ENCODE measurements at places on chromosomes 5 and 9.

DNA sequence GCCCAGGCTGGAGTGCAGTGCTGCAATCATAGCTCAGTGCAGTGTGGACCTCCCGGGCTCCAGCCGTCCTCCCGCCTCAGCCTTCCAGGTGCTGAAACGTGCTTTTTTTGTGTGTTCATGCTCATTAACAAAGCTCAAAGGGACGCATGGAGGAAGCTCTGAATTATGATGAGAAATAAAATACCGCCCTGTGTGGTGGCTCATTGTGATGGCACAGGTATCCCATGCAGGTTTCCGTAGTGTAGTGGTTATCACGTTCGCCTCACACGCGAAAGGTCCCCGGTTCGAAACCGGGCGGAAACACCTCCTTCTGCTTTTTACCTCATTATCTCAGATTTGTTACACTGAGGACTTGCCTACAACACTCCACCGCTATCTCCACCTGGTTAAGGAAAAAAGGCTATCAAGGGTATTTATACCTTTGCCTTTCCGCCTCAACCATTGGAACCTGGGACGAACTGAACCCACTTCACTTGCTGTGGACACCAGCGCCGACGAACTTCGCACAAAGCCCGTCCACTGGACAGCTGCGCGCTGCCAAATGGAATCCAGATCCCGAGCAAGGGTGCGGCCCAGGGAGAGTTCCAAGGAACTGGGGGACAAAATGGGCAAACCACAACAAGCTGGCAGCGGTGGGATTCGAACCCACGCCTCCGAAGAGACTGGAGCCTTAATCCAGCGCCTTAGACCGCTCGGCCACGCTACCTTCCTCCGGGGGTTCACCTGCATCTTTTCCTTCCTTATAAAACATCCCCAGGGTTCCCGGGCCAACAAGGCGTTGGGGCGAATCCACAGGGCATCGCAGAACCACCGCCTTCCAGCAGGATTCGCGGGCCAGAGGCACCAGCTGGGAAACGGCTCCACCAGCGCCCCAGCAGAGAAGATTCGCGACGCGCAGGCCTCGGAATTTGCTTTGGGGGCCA is 26.3 kb downstream of the OR2V2 start:
- DNase-seq = no peak

DNA sequence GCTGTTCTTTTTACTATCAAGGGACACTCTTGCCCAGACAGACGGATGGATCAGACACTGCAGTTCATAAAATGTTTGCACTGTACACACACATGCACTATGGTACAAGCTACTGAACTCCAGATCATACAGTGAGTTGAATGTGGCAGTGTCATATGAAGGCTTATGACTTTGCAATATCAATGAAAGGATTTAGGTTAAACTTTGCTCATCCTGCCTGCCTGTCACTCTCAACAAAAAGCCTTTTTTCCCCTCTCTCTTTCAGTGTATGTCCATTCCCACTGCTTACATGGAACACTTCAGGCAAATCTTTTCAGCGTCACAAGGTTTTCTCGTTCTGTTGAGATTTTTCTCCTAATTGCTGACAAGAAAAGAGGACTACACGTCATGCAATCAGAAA is 97.4 kb downstream of the BNC2 start:
- DNase-seq = no peak

DNA sequence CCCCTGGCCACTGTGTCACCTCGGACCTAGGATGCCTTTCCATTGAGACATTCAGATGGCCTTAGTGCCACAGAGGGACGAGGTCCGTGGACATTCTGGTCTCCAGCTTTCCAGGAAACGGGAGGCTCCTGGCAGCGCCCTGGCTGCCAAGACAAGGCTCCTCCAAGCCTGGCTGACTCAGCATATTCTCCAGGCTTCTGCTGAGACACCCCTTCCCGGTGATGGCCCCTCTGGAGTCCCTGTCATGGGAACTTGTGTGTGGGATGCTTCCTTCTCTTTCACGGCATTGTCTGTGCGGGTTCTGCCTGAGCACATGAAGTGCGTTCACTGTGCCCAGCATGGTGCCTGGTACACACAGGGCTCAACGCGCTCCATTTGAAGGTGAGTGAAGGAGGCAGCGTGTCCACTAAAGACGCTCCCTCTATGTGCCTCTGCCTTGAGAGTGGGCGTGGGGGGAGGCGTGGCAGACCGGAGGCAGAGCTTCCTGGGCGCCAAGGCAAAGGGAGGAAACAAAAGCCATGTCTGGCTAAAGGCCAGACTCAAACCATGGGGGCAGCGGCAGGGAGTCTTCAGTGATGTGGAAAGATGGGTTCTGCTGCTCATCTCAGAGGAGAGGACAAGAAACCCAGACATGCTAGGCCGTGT is 46.4 kb upstream of the PRRC2B start:
- no peak for DNase-seq

GRCh38 chr9:26399556-26399955 is 493.0 kb downstream of the CAAP1 start:
- DNase-seq = no peak

DNA sequence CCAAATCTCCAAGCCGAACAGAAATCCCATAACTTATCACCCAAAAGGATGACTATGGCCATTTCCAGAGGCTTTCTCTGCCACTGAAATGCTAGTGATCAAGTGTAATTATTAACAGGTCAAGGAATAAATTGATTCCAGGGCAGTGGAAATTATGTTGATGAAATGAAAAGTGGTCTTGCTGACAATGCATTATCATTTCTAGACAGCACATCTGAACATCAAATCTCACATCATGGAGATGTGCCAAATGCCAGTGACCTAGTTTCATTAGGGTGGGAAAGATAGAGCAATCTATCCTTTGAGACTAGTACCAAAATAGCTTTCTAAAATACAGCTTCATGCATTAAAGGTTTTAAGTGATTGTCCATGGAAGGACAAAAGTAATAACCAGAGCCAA is 86.1 kb downstream of the AUH start:
- no peak for DNase-seq

- DNase-seq = no peak
Measured at GRCh38 chr5:145830594-145830993, 4.5 kb downstream of the PRELID2 start.

- no peak for DNase-seq
Measured at GRCh38 chr9:101063192-101063591, 34.7 kb downstream of the PLPPR1 start.

- no peak for DNase-seq
Measured at GRCh38 chr5:129631961-129632360, 115.9 kb upstream of the MINAR2 start.
